ENCODE measurements at places on chromosomes 16 and 17.

DNA sequence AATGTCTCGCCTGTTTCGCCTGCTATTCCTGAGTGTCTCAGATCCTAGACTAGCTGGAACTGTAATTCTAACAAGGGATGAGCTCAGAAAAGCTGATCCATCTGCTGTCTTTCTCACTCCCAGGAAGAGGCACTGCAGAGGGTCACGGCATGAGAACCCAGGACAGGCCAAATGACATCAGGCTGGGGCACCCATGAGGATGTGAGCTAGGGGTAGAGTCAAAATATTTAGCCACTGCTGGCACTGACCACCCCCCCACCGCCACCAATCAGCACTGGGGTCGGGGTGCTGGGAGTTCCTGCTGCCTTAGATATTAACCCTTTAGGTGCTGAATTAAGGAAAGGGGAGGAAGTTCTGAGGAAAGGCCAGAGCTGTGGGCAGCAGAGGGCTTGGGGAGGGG, 112.4 kb downstream of the IRX3 start:
- peak; percentile 22 for DNase-seq

DNA sequence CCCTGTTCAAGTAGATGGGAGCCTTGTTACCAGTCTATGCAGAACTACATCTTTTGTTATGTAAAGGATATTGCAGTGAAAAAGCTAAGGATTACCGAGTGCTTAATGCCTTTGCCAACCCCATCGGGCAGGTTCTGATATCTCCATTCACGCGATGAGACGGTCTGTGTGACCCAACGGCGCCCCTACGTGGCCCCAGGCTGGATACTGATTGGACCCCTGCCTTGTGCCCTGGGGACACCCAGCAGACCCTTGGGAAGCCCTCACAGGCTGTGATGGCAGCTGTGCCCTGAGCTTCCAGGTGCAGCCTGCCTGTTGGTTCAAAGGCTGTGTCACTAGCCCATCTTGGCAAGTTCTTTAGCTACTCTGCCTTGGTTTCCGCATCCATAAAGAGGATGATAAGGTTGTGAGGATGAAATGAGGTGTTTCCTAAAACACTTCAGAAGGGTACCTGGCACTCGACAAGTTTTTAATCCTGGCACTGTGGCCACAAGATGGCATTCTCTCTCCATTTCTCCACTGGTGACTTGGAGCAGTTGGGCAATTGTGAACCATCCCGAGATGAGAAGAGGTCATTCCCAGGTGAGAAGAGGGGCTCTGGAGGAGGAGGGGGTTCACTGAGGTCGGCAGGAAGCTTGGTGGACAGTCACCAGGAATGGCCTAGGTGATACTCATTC, 33.6 kb downstream of the HAPSTR1 start:
- no peak for DNase-seq

DNA sequence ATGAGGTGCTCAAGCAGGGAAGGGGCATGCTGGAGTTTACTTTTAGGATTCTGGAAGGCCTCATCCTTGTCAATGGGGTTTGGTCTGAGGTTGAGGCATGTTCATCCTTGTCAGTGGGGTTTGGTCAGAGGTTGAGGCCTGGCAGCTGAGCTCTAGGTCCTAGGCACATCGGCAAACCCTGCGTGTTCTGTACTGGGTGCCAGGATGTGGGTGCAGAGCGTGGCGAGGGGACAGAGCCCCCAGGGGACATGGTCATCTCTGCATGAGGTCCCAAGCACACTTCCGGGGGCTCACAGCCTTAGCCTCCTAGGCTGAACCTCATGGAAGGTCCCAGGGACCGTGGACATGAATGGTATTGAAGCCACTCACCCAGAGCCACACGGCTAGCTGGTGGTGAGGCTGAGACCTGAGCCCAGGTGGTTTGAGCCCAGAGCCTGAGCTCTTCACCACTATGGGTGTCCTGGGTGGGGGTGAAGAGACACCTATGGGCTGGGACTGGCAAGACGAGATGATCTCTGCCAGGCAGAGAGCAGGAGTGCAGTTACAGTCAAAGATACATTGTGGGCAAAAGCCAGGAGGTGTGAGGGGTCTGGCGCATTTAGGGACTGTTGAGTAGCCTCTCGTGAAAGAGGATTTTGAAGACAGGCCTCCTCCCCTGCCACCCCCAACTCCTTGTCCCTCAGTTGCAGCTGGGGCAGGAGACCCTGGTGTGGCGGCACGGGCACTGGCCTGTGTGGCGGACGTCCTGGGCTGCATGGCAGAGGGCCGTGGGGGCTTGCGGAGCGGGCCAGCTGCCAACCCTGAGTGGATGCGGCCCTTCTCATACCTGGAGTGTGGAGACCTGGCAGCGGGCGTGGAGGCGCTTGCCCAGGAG, 19.3 kb downstream of the FCSK start:
- DNase-seq = no peak

DNA sequence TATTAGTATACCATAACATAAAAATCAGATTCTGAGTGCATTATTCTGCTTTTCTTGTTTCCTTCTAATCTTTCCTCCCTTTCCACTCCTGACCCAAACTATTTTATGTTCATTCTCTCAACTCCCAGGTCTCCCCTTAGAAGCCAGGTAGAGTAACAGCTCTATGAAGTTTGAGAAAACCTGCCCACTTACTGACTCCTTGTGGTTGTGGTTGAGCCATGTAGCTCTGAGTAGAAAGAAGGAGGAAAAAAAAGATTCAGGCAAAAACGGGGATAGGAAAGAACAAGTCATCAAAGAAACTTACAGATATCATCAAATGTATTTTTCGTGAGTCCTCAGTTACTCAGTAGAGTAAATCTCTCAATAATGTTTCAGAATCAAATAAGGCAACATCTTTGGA, 216.7 kb downstream of the PMP22 start:
- DNase-seq = no peak

DNA sequence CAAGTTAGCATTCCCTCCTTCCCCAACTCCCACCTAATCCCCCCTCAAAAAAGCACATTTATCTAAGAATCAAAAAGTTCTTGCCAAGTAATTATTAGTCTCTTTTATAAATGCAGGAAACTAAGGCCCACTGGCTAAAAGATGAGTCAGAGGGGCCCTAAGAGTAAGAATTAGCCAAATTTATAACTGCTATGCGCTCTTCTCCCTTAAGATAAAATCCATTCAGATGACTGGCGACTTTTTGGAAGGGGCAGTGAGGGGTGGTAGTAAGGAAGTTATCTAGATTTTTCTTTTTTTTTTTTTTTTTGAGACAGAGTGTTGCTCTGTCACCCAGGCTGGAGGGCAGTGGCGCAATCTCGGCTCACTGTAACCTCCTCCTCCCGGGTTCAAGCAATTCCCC, 17.1 kb downstream of the ZNF652 start:
- no peak for DNase-seq

GRCh38 chr16:87203060-87203656, 114.0 kb downstream of the C16orf95 start:
- DNase-seq = peak; percentile 36

GRCh38 chr16:11253995-11254912, 1.8 kb downstream of the SOCS1 start:
- no peak for DNase-seq

Data from NCI-H1092 (cell line).